Activated CD4-positive, alpha-beta T cell treated with anti-CD3 and anti-CD28 coated beads for 24 hours (primary cell): ENCODE measurements at places on chromosomes 3 and 15.

GRCh38 chr15:77819851-77820728 lies 187.4 kb upstream of the LINGO1 start:
- DNase-seq = no peak

DNA sequence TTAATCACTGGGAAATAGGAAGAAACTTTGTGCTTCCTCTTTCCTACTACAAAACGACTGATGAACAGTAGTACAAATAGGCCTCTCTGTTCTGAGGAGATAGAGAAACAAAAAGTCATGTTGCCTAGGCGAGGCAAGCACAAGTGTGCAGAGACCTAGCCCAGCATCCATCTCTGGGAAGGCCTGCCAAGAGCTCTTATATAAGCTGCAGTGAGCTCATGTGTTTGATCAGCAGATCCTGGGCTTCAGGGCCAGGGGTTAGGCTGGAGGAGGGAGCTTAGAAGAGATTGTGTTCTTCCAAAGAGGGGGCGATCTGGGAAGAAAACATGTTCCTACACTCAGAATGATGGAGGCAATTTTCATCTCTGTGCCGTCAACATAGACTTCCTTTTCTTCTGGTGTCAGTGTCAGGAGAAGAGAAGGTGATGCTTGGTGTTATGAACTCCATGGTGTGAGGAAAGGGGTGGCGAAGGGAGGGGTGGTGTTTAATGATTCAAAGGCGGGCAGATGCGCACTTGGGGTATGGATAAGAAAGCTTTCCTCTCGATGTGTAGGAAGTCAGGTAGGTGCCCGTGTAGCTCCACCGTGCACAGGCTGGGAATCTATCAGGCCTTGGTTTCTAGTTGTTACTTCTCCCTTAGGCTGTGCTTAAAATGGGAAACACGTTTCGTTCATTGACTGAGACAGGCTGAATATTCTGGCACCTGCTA lies 29.5 kb upstream of the ETV5 start:
- DNase-seq = no peak

GRCh38 chr3:32951410-32951811 lies at the start of gene CCR4:
CCR4 (plus strand) TSS chr3:32951644; CDS start chr3:32953423, 1,779 bp downstream.
- DNase-seq = peak; percentile 33

DNA sequence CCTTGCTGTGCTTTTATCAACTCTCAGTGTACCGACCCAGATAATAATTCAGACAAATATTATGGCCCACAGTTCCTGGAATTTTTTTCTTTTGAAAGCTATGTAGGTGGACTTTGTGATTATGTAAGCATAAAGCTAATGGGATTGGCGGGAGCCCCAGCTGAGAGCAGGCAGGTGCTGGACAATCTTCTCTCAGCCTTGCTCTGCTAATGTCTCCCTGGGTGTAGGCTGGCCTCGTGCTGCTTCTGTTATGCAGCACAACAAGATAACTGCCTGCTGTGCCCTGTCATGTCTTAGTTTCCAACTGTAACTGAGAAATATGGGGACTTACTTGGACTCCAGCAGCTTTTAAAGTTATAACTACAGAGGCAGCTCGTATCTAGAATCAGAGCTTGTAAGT lies 415.0 kb downstream of the PDCD6IP start:
- DNase-seq = no peak

DNA sequence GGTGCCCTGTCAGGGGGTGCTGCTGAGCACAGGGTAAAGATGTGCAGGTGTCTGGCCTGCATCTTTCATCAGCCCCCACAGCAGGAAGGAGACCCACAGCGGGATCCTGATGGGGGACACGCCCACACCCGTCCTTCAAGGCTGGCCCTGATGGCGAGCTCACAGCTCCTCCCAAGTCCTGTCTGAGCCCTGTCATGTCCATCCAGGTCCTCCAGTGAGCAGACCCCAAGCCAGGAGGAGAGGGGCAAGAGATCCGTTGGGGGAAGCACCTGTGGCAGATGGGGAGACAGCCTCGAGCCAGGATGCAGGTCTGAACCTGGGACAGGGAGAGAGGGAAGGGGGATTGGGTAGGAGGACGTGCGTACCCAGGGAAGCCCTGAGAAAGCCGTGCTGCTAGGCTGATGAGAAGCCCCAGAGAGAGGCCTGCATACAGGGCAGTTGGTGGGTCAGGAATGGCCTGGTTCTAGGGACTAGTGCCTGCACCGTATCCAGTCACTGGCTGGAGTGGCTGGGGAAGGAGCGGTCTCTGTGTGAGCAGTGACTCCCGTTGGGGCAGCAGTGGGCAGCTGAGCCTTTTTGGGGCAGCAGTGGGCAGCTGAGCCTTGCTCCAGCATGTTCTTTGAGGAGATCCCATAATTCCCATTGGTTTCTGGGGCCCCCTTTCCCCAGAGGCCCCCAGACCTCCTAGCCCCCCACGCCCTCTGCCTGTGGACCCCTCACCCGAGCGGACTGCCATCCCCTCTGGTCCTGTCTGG lies 133.3 kb upstream of the MEF2A start:
- no peak for DNase-seq
